NCI-H1417 treated with DMSO at 0.1 percent for 48 hours (cell line): ENCODE measurements at places on chromosomes 4 and X.

GRCh38 chr4:165461159-165461821, 82.5 kb downstream of the CPE start:
- DNase-seq = no peak

DNA sequence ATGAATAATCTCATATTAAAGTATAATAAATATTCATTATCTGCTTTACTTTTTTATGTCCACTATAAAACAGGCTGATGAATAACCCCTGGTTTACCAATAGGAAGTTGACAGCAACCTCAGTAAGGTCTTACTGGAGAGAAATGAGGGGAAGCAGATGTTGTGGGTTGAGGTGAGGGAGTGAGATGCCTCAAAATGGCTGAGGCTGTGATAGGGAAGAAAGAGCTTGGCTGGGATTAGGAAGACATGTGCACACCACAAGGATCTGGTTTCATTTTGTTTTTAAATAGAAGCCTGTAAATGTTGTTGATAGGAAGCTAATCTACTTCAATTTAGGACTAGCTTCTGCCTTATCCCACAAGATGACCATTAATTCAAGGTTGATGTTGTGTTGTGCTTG, 14.4 kb upstream of the CYBB start:
- no peak for DNase-seq

DNA sequence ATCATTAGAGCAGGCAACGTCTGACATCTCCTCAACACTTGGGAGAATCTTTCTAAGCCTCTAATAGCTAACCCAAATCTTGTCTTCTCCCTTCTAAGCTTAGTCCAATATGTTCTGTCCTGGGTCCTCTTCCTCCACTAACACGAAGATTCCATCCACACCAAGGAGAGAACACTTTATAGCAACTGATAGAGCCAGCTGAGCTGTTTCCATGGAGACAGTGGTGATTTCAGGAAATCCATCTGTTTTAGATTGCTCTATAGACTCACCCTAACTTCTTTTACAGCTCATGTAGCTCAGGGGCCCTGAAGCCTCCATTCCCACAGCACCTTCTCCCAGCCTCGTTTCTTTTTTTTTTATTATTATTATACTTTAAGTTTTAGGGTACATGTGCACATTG, 37.4 kb downstream of the SCD5 start:
- DNase-seq = no peak

GRCh38 chr4:161486461-161486860, 677.3 kb downstream of the FSTL5 start:
- no peak for DNase-seq

GRCh38 chrX:22126327-22126726, 94.2 kb downstream of the PHEX start:
- no peak for DNase-seq

- no peak for DNase-seq
Observed at GRCh38 chr4:137343221-137343620, 189.1 kb downstream of the PCDH18 start.

DNA sequence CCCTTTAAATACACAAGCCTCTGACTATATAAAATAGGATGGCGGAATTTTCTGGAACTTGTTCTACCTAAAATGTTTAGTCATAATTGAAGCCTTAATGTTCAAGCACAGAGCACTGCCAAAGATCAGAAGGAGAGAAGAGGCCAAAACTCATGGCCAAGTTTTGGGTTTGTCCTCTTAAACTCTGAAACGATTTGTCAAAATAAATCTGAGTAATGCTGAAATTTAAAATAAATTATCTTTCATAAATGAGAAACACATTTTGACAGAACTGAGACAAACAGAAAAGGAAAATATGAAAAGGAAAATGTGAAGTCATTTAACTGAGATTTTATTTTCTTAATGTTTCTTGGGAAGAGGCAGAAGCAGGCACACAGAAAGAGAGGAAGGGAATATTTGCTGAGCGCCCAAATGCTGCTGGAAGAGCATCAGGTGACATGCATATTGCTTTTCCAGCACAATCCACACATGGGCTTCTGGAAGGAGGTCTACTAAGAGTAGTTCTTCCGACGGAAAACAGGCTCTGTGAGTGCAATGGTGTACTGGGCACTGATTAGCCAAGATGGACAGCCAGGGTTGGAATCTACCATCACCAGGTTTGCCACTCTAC, 47.4 kb upstream of the ZNF518B start:
- DNase-seq = no peak

DNA sequence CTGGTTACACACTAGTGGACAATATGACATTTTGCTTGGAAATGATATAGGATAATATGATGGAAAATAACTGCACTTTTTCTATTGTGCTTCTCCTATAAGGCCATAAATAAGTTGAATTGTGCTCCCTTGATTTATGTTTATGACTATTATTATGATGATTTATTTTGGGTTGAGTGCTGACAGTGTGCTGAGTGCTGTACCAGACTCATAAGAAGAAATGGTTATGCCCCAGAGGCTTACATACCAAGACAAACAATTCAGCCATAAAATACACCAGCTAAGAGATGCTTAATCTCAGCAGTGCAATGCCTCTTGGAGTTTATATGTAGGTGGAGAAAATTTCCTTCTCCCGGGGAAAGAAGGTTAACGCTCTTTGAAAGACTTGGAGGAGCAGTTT, 199.8 kb upstream of the NOCT start:
- DNase-seq = no peak

- DNase-seq = no peak
Observed at GRCh38 chr4:65917486-65917885, 247.2 kb upstream of the EPHA5 start.
